ENCODE measurements at places on chromosomes 1 and 21.

DNA sequence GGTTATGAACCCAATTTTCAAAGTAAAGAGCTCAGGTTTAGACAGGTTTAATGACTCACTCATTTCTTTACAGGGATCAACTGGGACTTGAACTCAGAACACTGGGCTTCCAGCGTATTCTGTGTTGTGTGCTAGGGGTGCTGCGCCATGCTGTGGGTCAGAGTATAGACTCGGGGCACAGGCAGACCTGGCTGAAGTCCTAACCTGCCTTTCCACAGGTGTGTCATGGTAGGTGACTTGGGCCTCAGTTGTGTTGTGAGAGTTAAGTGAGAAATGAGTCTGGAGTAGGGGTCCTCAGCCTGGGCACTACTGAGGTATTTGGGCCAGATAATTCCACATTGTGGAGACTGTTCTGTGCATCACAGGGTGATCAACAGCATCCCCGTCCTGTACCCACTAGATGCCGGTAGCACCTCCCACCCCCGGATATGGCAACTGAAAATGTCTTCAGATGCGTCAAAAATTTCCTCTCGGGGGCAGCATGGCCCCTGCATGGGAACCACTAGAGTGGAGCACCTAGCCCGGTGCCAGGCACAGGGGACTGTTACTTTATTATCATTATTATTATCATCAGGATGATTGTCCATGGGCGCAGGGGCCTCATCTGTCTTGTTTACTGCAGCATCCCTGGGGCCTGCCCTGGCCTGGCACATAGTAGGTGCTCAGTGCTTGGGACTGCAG, 575.5 kb downstream of the PTPRU start:
- DNase-seq: no peak

DNA sequence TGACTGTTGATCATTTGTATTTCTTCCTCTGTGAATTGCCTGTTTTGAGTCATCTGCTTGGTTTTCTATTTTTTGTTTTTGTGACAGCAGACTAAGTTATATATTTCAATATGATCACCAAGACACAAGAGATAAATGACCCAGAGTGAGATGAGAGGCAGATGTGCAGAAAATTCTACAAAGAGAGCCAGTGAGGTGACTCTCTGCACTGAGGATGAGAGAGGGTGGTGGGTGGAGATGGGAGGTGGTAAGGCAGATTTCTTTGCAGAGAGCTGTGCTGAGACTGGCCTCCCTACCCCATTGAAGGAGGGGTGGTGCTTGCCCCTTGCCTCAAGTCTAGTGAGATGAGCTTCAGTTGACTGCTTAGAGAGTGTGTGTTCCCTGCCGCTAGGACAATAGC, 17.6 kb upstream of the FCAMR start:
- no peak for DNase-seq

- no peak for DNase-seq
These were observed 56.2 kb upstream of the MORC3 start for GRCh38 chr21:36263797-36264196.

GRCh38 chr1:58746182-58746581, 37.7 kb downstream of the JUN start:
- no peak for DNase-seq

DNA sequence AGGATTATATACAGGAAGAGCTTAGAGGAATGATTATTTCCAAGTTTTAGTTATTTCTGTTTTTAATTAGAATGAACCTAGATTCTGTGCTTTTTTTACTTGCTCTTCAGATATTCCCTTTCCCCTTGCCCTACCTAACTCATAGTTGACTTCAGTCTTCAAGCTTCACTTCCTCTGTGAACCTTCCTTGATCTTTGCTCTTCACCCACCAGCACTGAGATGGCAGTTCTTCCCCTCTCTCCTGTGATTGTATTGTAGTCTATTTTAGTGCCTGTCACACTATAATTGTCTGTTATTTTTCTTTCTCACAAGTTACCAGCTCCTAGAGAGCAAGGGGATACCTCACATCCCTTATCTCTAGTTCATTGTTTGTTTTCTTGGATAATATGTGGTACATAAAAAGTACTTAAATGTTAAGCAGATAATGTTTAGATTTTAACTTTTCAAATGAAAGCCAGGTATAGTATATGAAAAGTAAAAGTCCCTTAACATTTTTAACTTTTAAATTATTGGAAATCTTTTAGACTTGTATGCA, 33.2 kb downstream of the KCTD3 start:
- no peak for DNase-seq
